ENCODE measurements at places on chromosomes 7 and 10. TPM values are rescaled to one million over a fixed set of nuclear protein-coding genes. Genes with fewer than 3 reads are reported as not detected.

Gene CREM
- 30.2 TPM for total RNA-seq

Gene CCDC7
- 9.2 TPM for total RNA-seq

Gene MARCHF5
- 53.1 TPM for total RNA-seq

Gene NUPR2
- not detected for total RNA-seq

Gene DNA2
- total RNA-seq: 2.6 TPM

Gene TSPAN12
- total RNA-seq: not detected

Gene CYP3A4
- not detected for total RNA-seq

Gene VAX1
- not detected for total RNA-seq

Gene PTN
- total RNA-seq: 0.26 TPM

DNA sequence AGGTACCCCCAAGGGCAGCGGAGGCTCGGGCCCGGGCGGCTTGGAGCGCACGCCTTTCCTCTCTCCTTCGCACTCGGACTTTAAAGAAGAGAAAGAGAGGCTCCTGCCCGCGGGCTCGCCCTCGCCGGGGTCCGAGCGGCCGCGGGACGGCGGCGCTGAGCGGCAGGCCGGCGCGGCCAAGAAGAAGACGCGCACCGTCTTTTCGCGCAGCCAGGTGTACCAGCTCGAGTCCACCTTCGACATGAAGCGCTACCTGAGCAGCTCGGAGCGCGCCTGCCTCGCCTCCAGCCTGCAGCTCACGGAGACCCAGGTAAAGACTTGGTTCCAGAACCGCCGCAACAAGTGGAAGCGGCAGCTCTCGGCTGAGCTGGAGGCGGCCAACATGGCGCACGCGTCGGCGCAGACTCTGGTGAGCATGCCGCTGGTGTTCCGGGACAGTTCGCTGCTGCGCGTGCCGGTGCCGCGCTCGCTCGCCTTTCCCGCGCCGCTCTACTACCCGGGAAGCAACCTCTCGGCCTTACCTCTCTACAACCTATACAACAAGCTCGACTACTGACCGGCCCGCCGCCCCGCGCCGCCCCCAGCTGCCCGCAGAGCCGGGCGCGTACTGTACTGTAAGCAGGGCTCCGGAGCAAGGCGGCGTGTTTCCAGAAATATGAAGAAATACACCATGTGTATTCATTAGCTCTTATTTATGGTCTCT lies 1.8 kb downstream of the HMX2 start:
- no peak for DNase-seq

DNA sequence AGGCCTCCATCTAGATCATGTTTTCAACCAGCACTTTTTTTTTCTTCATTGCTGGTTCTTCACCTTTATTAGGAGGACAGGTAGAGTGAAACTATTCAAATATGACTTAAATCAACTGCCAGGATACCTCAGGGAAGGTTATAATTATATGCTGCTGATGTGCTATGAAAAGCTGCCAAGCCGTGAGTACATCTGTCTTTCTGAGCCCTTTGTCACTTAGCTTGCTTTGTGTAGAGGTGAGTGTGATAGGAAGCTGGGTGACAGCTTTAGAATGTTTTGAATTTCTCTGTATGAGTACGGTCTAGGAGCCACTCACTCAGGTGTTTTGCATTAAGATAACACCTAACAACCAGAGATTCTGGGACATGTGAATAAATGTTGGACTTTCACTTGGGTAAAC lies 365.2 kb downstream of the OTUD1 start:
- DNase-seq: no peak

- peak; percentile 95 for DNase-seq
These were observed 8.7 kb upstream of the HOXA2 start for GRCh38 chr7:27111042-27111750.

DNA sequence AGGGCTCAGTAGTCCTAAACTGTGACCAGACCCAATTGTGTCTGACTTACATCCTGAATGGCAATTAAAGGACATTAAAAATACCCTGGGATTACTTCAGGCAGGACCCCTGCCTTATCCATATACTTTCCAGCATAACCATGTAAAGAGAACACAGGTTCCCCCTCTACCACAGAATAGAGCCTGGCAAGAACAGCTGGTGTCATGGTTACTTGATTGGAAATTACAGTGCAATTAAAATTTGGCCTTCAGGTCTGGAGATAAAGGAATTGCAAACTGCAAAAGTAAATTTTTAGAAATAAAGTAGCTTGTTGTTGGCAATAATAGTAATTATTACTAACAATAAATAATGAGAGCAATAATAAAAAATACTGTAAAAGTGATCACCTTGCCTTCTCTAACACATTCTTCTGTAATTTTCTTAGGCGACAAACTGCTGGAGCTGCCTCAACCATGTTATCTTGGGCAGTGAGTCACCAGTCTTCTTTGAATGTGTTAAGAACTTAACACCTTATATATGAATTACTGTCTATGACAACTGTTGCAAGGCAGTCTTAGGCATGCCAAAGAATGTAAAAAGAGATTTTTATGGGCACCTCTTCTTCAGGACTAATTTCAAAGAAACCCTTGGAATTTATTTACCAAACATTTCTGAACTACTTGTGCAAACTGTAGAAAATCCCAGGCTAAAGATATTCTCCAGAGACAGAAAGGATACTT lies 53.7 kb downstream of the HIBADH start:
- DNase-seq: peak; percentile 32

- no peak for DNase-seq
These were observed 73.1 kb downstream of the TET1 start for GRCh38 chr10:68633281-68633680.

DNA sequence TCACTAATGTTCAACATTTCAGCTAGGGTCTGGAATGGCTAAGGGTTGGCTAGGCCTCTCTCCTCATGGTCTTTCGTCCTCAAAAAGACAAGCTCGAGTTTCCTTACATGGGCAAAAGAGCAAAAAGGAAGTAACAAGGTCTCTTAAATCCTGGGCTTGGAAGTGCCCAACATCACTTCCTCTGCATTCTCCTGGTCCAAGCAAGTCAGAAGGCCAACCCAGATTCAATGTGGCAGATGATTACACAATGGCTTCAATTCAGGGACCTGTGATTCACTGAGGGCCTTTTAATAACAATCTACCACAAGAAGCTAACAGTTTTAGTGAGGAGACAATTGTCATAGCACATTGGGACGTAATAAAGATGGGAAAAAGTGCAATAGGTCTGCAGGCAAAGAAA lies 4.4 kb upstream of the NUP205 start:
- DNase-seq: no peak

DNA sequence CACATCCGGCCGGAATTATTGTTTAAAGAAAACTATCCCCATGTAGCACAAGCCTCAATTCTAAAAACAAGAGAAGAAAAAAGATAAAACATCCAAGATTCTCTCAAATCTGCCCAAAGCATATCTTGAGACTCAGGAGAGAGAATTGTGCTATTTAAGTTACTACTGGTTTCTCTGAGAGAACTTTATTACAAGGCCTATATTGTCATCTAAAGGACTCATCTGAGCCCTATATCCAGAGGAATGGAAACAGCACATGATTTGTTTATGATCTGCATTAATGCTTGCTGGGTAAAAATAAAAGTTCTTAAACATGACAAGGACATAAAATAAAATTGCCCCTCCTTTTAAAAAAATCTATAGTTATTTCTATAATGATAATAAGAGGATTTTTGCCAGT lies 25.0 kb downstream of the LRRN3 start:
- DNase-seq: no peak

DNA sequence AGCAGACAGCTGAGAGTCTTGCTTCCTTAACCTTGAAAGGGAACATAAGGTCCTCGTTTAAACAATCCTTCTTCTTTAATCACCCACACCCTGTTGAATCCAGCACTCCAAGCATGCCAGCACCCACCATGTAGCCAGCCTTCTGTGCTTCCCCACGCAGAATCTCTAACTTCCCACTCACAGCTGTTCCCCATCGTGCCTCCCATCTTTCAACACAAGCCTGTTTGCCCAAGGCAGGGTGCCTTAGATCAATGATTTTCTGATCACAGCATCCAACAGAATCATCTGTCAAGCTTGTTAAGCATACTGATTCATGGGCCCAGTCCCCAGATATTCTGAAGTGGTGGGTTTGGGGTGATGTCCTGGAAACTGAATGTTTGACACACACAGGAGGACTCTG lies 530.8 kb downstream of the SH2D4B start:
- no peak for DNase-seq

GRCh38 chr7:10128748-10129147 lies 844.9 kb upstream of the PHF14 start:
- no peak for DNase-seq

GRCh38 chr7:152462995-152463708 lies 27.3 kb upstream of the KMT2C start:
- no peak for DNase-seq

- peak; percentile 72 for DNase-seq
These were observed 5.0 kb upstream of the PRKAR1B start for GRCh38 chr7:732094-732541.

DNA sequence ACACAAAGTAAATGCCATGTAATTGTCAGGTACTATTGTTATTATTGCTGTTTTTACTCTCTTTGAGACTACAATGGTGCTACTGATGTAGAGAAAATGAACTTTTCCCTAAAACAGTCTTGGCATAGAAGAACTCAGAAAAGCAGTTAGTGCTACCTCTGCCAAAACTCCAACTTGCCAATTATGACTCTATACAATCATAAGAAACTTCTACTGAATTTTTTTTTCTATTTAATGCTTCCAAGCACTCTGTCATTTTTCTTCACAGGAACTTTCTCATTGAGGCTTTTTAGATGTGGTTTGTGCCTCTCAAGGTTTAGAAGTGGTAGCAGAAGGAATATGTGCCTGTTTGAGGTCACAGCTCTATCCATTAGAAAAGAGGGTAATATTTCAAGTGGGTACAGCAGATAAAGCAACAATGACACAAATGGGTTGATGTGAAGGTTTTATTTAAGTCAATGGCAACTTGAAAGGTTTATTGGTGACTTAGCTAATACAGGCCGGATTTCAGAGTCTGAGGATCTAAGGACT lies 64.0 kb upstream of the FERD3L start:
- DNase-seq: no peak

GRCh38 chr10:125055446-125055845 lies 104.9 kb downstream of the CTBP2 start:
- DNase-seq: no peak

- peak; percentile 31 for DNase-seq
These were observed 1.4 kb upstream of the CREB5 start for GRCh38 chr7:28410628-28411531.

DNA sequence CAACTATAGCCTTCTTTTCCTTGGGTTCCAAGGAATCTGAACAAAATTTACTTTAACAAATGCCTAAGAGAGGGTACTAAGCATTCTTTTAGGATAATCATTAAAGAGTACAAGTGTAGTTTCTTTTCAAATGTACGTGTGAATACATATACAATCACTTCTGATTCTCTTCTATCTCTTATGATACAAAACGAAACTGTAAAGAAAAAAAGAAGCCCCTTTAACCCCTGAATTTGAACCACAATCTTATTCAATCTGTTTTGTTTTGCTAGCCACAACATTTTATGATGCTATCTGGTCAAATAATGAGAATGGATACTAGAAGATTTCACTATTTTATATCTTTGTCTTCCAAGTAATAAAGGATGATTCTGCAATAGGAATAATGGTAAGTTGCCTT lies 48.7 kb downstream of the SIRT1 start:
- DNase-seq: no peak

DNA sequence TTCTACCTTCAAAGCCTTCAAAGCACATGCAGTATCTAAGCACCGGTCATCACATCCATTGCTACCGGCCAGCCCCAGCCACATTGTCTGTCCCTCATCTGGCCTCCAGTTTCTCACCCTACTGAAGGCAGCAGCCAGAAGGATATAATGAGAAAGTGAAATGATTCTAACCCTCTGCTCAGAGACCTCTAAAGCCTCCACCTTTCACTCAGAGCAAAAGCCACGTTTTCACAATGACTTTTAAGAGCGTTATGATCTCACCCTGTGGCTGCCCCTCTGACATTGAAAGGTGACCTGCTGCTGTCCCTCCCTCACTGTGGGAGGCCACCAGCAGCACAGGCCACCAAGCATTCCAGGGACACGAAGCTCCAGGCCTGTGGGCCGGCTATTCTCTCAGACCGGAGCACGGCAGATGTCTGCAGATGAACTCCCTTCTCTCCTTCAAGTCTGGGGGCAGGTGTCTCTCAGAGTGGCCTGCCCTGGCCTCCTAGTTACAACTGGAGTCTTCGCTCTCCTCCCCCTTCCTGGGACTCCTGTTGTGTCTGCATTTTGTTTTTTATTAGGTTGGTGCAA lies 94.9 kb upstream of the EEPD1 start:
- no peak for DNase-seq

DNA sequence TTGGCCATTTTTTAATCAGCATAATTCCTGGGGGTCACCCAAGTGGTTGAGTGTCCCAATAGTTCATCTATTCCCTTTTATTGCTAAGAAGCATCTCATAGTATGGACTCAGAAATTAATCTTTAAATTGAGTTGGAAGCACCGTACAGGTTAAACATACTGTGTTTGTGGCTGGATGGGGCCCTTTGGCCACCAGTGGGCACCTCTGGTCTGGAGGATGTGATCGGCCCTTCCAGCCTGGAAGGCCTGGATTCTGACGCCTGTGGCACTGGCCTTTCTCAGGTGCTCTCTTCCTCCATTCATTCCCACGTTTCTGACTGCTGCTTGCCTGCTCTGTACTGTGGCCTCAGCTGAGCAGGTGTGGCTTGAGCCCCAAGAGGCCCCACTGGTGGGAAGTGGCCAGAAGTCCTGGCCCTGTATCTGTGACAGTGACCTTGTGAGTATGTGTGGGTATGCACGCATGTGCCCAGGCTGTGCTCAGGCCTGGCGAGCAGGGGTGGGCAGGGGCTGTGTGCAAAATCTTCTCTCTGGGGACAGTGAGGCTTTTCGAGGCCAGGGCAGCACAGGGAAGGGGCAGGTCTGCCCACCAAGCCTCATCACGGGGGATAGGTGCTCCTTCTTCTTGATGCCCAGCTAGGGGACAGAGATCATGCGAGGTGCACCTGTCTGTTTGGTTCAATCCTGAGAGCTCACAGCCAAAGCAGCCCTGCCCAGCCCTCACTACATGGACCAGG lies 30.1 kb downstream of the LDB3 start:
- no peak for DNase-seq

GRCh38 chr10:128083191-128083895 lies 42.9 kb downstream of the MKI67 start:
- no peak for DNase-seq

GRCh38 chr7:371779-372545 lies 82.0 kb downstream of the FOXL3 start:
- peak; percentile 6 for DNase-seq
